ENCODE measurements at places on chromosomes 5 and 9.

GRCh38 chr9:83235526-83235925 lies 172.6 kb upstream of the RASEF start:
- no peak for DNase-seq

- DNase-seq = no peak
These were observed 590.5 kb downstream of the CSNK1G3 start for GRCh38 chr5:124102486-124102885.

DNA sequence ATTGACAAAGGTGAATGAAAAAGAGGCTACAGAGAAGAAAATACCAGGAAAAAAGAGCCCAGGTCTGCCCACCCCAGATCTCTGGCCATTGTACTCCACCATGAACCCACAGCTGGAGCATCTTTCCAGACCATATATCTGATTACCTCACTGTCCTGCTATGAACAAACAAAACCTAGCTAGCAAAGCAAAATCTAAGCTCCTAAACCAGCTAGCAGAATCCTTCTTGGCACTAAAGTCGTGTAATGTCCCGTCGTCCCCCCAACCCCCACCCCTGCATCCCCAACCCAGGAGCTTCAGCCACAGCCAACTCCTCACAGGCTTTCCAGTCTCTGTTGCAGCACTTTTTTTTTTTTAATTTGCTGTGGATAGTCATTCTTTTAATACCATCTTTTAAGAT lies 2.5 kb downstream of the C1QTNF3 start:
- DNase-seq = no peak

DNA sequence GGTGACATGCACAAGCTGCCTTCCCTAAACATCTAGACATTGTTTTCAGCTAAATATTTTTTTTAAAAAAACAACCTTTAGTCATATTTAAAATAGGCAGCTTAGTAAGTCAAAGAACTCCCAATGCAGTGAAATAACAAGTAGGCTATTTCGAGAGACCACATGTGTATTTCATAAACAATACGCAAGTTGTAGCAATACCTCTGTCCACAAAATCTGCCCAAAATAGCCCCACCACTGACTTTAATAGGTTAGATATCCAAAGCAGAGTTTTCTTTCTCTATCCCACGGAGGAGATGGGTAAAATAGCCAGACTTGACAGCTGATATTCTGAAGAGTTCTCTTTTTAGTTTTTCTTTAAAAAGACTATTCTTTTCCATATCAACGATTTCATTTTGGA lies 1.2 kb downstream of the SLC24A2 start:
- DNase-seq = no peak

DNA sequence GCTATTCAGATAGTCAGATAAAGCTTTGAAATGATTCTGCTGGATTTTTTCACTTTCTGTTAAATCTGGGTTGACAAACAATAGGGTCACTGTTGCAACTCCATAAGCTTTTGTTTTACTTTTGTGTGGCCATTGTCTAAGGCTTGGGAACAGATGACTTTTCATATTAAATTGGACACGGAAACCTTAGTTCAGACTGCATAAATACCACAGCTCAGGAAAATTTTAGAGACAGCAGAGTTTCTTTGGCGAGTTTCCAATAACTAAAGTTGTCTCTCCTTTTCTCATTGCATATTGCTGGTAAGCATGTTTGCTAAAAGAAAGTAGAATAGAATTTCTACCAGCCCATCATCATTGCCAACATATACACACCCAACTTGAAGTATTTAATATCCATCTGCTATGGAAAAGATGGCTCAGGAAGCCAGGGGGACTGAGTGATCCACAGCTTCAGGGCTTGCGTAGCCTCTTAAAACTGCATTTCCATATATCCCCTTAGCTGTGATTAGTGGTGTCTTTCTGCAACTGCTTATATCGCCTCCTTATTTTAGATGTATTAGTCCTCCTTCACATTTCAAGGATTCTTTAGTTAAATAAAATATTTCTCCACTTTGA lies 168.2 kb downstream of the ARHGAP26 start:
- no peak for DNase-seq

GRCh38 chr5:60843936-60844905 lies at the start of gene ELOVL7:
ELOVL7 (minus strand) TSS chr5:60844269; CDS start chr5:60787397, 56,872 bp downstream.
- no peak for DNase-seq

- DNase-seq = no peak
These were observed 106.3 kb downstream of the DMXL1 start for GRCh38 chr5:119177226-119177625.

GRCh38 chr5:84273517-84273883 lies 111.2 kb downstream of the EDIL3 start:
- DNase-seq = no peak

DNA sequence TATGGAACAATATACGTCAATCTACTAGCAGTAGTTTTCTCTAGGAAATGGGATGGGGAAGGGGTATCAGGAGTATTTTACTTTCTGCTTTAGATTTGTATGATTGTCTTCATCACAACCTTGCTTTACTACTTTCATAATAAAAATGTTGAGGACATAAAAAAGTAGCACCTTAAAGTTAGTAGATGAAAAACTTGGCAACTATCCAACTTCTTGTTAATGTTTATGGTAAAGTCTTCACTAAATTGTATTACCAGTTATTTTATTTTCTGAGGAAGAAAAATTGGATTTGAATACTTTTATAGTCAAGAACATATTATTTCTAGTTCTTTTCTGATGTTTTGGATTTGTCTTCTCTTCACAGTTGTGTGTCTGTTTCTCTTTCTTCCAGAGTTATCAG lies 372.1 kb downstream of the ARRDC3 start:
- DNase-seq = no peak

- DNase-seq = no peak
These were observed 1638.3 kb downstream of the MAT2B start for GRCh38 chr5:165143741-165144140.

DNA sequence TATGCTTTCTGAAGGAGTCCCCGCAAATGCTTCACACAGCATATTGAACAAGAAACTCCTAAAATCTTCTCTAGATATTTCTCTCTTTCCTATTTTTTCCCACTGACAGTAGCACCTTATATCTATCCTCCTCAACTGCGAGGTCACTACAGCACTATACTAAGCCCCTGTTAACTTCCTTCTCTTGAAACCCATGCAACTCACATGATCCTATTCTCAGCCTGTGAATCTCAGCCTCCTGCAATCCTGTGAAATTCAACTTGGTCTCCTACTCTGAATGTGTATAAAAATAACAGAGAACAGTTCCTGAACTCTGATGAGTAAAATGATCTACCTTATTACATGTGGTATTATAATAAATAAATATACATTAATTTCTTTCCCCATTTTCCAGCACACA lies 6.1 kb upstream of the PLGRKT start:
- DNase-seq = no peak

DNA sequence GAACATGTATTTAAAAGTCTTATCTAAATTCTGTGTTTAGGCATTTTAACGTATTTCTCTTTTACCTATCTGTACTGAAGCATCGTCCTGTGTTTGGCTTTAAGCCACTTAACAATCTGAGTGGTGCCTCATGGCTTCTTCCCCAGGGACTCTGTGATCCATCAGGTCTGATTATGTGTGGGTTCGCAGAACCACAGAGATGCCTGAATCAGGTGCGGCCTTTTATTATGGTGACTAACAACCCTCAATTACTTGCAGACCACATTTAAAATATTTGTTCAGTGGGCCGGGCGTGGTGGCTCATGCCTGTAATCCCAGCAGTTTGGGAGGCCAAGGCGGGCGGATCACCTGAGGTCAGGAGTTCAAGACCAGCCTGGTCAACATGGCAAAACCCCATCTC lies 39.6 kb upstream of the SAP30L start:
- DNase-seq = no peak

DNA sequence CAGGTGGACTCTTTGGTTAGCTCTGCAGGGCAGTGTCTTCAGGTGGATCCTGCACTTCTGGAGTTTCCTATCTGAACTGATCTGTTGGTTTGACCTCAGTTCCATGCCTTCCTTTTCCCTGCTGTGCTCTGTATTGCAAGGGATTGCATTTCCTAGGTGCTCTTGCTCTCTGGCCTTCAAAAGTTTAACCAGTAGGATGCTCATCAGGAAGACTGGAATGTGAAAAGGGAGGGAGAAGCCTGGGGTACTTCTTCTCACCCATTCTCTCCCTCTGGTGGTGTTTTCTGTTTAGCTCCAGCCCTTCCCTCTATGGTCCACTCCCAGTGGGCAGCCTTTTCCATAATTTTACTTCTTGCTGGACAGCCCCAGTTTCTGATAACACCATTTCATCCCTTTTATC lies 78.5 kb downstream of the ZNF618 start:
- no peak for DNase-seq

DNA sequence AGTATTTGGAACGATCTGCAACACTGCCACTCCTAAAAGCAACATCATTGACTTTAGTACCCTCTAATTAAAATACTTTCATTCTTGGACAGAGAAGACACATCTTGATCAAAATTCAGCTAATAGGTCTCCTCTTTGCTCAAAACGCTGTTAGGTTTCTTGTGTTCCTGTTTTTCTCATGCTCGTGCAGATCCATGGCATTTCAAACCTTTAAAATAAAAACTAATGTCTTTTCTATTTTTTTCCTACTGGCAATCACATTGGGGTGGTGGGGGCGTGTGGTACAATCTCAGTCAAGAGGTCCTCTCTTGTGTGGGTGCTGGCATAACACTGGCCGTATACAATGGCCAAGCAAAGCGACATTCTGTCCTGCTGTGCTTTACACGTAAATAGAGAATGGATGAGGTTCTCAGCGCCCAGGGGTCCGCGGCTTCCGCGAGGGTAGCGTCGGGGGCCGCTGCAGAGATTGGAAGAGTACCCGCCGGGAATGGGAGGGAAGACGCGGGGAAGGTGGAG lies 315 bp upstream of the GPR150 start:
- no peak for DNase-seq

- no peak for DNase-seq
These were observed 4.1 kb downstream of the STK10 start for GRCh38 chr5:172183881-172184280.

DNA sequence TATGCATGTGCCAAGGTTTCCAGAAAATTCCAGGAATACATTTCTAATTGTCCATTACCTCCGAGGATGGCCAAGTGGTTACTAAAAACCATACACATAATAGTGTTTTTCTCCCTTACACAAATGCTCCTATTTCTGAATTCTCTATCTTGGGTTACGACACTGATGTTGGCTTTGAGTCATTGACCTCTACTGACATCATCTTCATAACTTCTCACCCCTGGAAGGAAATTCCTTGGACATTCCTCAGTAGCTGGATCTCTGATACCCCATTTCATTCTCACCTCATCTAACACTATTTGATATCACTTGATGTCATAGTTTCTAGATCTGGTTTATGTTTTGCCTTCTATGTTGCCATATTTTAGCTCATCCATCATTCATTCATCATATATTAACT lies 287.2 kb downstream of the CTNND2 start:
- no peak for DNase-seq

DNA sequence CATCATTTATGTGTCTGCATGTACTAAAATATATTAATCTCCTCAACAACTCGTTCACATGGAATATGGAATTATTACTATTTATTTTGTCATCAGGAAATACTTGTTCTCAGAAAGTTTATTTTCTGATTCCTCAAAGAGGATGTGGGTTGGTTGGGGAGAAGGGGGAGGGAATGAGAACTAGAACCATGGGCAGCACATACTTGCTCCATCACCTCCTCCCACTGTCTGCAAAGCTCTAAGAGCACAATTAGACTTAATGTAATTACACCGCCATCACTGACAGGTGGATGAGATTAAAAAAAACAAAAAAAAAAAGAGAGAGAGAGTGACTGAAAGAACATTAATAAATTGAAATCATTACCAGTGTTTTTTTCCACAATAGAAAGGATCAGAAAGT lies 98.2 kb downstream of the OXCT1 start:
- DNase-seq = no peak

- DNase-seq = no peak
These were observed 438.5 kb downstream of the MED10 start for GRCh38 chr5:5939759-5940370.

DNA sequence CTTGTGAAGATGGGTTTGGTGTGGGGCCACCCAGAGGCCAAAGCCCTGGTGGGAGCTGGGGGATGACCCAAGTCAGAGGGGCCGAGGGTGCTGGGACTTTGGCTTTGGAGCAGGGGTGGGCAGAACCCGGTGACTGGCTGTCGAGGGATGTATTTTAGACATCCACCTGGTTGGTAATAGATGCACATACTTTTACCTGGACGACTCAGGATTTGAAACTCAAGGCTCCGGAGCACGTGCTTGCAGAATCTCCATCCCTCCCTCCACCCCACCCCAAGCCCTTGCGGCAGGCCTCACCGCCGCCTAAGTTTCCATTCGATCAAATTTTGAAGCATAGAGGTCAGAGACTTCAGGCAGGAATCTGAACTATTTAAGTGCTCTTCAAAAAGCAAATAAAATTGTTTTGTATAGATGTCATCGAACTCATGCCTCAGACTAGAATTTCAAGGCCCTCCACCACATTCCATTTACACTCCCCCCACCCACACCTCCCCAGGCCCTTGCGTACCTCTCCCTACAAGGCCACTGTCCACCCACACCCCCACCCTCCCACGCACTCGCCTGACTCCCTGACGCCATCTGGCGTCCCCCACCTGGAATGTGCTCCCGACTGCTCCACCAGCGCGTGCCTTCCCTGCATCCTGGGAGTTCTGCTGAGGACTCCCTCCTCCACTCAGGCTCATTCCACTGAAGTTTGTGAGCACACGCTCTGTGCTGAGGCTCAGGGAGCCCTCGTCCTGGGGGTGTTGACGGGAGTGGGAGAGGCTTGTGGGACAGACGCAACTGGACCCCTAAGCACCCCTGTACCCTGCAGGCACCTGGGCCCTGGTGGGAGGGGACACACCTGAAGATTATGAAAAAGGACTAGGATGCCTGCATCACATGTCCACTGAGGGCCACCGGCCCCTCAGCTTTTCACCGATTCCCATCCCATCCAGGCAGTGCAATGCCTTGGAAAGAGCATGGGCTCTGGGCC lies 56.4 kb upstream of the RPL26L1 start:
- DNase-seq = peak; percentile 99

DNA sequence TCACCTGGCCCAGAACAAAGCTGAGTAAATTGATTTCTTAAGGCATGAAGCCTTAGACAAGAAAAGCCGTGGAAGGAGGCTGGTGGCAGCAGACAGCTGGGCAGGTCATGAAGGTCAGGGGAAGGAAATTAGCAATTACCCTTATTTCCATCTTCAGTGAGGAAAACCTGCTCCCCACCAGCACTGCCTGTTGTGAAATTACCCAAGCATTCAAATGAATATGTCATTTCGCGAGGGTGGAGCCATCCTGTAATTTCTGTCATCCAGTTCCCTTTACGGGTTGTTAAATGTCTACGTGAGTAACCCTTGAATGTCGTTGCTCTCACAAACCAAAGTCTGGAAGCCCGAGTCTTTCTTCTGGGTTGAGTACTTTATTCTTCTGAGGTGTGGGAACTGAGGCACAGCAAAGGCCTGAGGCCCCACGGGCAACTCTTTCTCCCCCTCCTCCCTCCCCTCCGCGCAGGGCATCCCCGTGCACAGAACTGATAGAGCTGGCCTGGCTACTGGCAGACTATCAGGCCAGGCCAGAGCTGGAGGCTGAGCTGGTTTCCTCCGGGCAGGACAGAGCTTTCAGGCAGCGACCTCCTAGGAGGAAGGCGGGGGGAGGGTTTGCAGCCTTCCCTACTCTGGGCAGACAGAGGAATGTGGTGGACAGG lies 22.0 kb upstream of the AK3 start:
- no peak for DNase-seq

All from AG04449 (cell line).